Type B pancreatic cell (in vitro differentiated cells): ENCODE measurements at places on chromosomes 11 and 22.
A peak's percentile ranks its signal among the peaks of the same experiment; 100 is the strongest.

GRCh38 chr22:17897426-17897825 is 123.2 kb upstream of the BID start:
- peaks cover 30% of the 10 kb centered on the region for H3K36me3 ChIP-seq
- H3K4me1 ChIP-seq: peaks cover 8% of the 10 kb centered on the region
- no peaks in the 10 kb centered on the region for H3K27me3 ChIP-seq

DNA sequence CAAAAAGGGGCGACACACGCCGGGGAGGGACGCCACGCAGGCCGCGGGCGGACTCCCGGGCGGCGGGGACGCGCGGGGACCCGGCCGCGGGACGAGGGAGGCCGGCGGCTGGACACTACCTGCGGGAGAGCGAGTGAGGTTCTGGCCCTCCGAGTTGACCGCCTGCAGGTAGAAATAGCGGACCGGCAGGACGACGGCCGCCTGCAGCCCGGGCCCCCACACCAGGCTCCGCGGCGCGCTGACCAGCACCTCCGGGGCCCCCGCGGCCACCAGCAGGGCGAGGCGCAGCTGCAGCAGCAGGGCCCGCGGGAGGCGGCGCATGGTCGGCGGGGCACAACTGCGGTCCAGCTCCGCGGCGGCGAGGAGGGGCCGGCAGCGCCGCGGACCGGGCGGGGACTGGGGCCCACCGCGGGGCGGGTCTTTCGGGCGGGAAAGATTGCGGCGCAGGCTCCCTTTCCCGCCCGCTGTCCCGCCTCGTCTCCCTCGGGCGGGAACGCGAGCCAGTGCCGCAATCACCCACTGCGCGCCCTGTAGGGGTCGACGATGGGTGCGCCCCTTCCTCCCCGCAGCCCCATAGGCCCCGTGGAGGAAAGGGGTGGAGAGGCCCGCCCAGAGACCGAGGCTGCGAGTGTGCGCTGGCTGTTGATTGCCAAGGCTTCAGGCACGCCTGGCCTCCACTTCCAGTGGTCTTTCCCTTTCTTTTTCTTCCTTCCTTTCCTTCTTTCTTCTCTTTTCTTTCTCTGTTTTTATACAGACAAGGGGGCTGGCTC is at the start of gene POGLUT3:
Gene POGLUT3, minus strand, starts transcription at position 339 of the 770 bp plus-strand sequence. Its CDS starts 18 bp downstream, at position 321.
- H3K4me1 ChIP-seq: peaks cover 43% of the 10 kb centered on the region
- peaks cover 4% of the 10 kb centered on the region for H3K27me3 ChIP-seq
- H3K4me3 ChIP-seq: peak within 1 kb of the TSS; percentile 97
- peak within 1 kb of the TSS; percentile 98 for H3K27ac ChIP-seq
- H3K36me3 ChIP-seq: peaks cover 10% of the 10 kb centered on the region
- peak; percentile 77 for DNase-seq

GRCh38 chr11:69700278-69701140 is 3.3 kb downstream of the FGF19 start:
- peak overlapping the region; percentile 53 for H3K27ac ChIP-seq
- peak overlapping the region; percentile 32 for H3K4me3 ChIP-seq
- no peak for DNase-seq
- H3K27me3 ChIP-seq: peaks cover 34% of the 10 kb centered on the region

DNA sequence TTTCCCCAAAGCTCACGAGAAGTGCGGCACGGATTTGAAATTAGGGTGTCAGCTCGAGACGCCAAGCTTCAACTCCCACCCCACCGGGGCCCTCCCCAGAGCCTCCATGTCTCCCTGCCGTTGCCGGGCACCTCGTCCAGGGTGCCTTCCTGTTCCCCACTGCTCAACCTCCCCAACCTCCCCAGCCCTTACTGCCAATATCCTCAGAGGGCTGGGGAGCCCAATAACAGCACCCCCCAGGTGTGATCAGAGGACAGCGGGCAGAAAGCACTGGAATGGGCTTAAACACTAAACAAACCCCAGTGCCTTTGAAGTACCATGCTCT is 1336.4 kb downstream of the TBC1D22A start:
- no peak overlapping the region for H3K27ac ChIP-seq
- no peaks in the 10 kb centered on the region for H3K36me3 ChIP-seq
- peak; percentile 49 for DNase-seq

DNA sequence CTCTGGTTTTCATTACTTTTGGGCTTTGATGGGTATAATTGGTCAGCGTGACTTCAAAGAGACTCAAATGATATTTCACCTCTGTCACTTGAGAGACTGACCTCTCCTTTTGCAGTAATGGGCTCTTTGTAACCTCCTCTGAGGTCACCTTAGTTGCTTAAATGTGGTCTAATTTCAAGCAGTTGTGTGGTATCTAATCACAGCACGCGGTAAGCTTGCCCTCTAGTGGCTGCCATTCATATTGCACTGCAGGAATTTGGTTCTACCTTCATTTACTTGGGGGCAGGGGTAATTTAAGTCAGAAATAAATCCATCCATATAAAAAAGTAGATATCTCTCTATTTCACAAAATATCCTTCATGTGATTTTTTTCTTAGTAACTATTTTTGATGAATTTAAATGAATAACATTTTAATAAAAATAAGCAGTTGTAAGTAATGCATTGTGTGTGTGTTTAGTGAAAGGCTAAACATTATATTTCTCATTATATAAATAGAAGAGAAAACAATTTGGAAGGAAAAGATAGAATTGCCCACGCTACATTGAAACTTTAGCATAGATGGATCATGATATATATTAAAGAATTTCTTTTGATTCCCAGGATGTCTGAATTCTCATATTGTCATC is 55.0 kb upstream of the ANO3 start:
- H3K4me3 ChIP-seq: no peak overlapping the region
- no peaks in the 10 kb centered on the region for H3K36me3 ChIP-seq
- DNase-seq: no peak
- H3K4me1 ChIP-seq: peaks cover 9% of the 10 kb centered on the region
- peaks cover 9% of the 10 kb centered on the region for H3K27me3 ChIP-seq
- no peak overlapping the region for H3K27ac ChIP-seq

GRCh38 chr11:2269601-2270321 is 627 bp downstream of the ASCL2 start:
- no peak overlapping the region for H3K4me3 ChIP-seq
- no peak overlapping the region for H3K27ac ChIP-seq
- peaks cover 65% of the 10 kb centered on the region for H3K27me3 ChIP-seq
- H3K36me3 ChIP-seq: no peaks in the 10 kb centered on the region

GRCh38 chr22:30116362-30117117 is 36.3 kb downstream of the HORMAD2 start:
- peaks cover 11% of the 10 kb centered on the region for H3K27me3 ChIP-seq
- DNase-seq: no peak
- no peaks in the 10 kb centered on the region for H3K36me3 ChIP-seq
- H3K27ac ChIP-seq: no peak overlapping the region

DNA sequence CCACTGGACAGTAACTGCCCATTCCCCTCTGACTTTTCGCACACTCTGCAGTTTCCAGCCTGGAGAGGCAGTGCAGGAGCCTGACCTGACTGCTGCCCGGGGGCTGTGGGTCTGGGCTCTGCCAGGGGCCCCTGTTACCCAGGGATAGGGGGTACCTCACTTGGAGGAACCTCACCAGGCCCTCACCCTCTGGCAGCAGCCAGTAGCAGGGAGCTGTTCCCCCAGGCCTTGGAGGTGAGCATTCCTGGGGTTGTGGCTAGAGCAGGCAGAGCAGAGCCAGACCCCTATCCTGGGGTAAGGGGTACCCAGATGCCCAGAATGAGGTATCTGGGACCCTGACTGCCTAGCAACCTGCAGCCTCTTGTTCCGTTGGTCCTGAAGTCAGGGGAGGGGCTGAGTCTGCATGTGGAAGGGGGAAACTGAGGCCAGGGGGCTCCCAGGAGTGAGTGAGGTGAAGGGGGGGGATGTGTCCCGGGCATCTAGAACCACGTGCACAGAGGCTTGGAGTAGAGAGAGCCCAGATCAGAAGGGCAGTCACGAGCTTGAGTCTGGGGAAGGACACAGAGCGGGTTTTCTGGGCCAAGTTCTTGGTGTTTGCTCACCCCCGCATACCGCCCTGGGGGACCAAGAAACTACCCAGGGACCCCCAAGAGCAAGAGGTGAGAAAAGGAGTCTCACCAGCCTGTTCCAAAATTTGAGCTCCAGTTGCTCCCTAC is 43.9 kb upstream of the ACCSL start:
- peaks cover 39% of the 10 kb centered on the region for H3K4me1 ChIP-seq
- H3K27ac ChIP-seq: no peak overlapping the region
- no peaks in the 10 kb centered on the region for H3K36me3 ChIP-seq
- no peak overlapping the region for H3K4me3 ChIP-seq
- H3K27me3 ChIP-seq: no peaks in the 10 kb centered on the region

DNA sequence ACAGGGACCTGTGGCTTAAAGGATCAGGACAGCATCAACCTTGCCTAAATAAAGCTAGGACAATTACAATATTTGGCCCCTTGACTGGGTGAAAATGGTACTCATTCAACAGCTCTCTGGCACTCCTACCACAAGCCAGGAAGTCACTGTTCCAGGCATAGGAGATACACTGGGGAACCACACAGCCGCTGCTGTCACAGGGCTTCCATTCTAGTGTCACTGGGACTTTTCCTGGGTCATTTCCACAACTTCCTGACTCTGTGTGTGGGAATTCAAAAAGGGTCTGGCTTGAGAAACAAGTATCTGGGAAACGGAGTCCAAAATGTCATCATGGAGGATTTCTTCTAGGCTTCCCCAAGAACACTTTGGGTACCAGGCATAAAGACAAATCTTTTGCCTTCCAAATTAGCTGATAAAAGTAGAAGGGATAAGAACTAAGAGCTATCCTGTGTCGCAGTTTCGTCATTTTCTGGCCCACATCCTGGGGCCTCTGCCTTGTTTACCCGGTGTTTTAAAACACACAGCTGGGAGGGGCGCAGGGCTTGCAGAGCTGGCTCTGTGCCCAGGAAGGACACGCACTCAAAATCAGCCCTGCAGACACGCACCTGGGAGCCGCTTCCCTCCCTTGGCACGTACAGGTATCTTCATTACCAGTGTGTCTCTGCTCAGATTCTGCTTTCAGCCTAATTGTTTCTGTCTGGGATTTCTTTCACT is 38.0 kb downstream of the TMEM45B start:
- H3K4me3 ChIP-seq: peak overlapping the region; percentile 65
- H3K27ac ChIP-seq: peak overlapping the region; percentile 97
- H3K36me3 ChIP-seq: peaks cover 3% of the 10 kb centered on the region
- no peaks in the 10 kb centered on the region for H3K27me3 ChIP-seq
- no peak for DNase-seq

DNA sequence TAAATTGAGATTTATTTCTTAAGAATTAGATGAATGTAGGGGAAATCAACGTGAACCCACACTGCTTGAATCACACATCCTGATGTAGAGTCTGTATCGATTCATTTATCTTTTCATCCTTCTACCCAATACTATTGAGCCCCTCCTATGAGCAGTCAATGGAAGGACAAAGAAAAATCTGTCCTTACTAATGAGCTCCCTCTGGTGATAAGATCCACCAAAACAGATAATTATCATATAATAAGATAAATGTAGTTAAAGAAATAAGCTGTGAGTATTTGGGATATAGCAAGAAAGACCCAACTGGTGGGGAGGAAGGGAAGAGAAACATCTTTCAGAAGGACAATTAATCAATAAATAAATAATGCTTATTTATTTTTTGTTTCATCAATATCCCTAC is 385.1 kb upstream of the CCDC90B start:
- no peak overlapping the region for H3K27ac ChIP-seq
- no peaks in the 10 kb centered on the region for H3K4me1 ChIP-seq
- H3K27me3 ChIP-seq: no peaks in the 10 kb centered on the region
- no peak overlapping the region for H3K4me3 ChIP-seq
- DNase-seq: no peak

GRCh38 chr11:44564670-44565210 is 723 bp upstream of the CD82 start:
- H3K4me3 ChIP-seq: peak overlapping the region; percentile 80
- H3K27ac ChIP-seq: peak overlapping the region; percentile 95
- no peak for DNase-seq
- peaks cover 6% of the 10 kb centered on the region for H3K27me3 ChIP-seq

DNA sequence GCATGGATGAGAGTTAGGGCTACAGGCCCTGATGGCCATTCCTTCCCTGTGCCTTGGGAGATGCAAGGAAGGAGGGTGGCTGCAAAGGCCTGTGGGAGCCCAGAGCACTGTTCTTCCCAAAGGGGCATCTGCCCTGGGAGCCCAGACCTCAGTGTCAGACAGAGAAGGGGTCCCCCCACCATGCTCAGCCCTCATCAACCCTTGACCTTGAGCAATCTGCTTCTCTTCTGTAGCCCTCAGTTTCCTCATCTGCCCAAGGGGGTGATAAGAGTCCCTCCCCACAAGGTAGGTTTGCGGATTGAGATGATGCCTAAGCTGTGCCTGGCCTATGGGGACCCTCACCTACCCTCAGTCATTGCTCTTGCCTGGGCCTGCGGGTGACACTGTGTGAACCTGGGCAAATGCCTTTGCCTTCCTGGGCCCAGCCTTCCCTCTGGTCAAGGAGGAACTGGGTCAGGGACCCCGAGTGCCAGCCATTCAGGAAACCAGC is 47.5 kb downstream of the IGLL5 start:
- H3K27ac ChIP-seq: no peak overlapping the region
- peaks cover 7% of the 10 kb centered on the region for H3K27me3 ChIP-seq
- no peak for DNase-seq
- no peaks in the 10 kb centered on the region for H3K4me1 ChIP-seq
- H3K4me3 ChIP-seq: no peak overlapping the region
- no peaks in the 10 kb centered on the region for H3K36me3 ChIP-seq

DNA sequence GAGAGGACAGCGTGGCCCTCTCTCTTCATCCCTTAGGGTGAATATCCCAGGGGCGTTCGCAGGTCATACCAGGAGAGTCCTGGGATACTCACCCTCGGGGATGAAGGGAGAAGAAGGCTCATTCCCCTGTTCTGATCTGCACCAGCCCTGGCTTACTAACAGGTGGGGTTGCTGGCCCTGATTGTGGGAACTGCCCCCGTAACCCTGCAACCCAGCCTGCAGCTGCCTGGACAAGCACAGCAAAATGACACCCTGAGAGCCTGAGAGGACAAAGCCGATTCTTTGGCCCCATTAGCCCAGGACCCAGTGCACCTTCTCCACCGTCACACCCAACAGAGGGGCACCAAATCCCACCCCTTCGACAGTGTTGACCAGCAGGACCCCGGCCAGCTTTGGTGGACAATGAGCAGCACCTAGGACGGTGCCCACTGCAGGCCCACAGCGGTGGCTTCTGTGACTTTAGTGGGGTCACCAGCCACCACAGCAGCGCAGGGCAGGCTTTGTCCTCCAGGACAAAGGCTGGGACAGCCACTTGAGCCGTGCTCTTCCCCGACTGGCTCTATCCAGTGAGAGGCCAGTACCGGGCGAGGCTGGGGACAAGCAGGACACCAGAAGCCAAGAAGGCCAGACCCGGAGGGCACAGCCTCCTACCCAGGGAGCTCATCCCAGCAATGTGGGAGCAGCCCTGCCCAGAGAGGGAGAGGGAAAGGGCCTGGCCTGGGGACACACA is 98.5 kb upstream of the RTL6 start:
- H3K4me1 ChIP-seq: peaks cover 27% of the 10 kb centered on the region
- no peak for DNase-seq

DNA sequence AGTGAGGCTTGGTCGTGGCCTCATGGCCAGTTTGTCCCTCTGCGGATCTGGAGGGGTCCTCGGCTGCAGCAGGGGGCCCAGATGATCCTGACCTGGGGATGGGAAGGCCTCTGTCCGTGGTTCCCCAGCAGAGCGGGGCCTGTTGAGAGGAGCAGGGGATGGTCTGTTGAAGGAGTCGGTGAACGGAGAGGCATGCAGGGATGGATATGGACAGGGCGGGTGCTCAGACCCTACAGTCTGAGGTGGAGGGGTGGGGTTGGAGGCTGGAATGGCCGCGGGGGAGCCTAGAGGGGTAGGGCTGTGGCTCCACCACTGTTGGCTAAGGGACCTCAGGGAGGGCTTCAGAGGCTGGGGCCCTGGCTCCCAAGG is 33.8 kb downstream of the RTN4R start:
- peaks cover 15% of the 10 kb centered on the region for H3K4me1 ChIP-seq
- H3K27me3 ChIP-seq: no peaks in the 10 kb centered on the region
